Stimulated activated CD4-positive, alpha-beta T cell treated with anti-CD3 and anti-CD28 coated beads, TNF-alpha, amount 100 ng/mL, for 4 hours (primary cell): ENCODE measurements at places on chromosomes 2 and 18.

GRCh38 chr2:120391911-120392665 is 46.2 kb downstream of the INHBB start:
- no peak for DNase-seq

DNA sequence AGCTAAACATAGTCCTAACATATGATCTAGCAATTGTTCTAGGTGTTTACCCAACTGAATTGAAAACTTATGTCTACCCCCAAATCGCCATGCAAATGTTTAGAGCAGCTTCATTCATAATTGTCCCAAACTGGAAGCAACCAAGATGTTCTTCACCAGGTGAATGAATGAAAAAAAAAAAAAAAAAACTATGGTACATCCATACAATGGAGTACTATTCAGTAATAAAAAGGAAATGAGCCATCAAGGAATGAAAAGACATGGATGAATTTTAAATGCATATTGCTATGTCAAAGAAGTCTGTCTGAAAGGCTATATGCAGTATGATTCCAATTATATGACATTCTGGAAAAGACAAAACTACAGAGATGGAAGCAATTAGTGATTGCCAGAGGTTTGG is 98.6 kb upstream of the ITPRID2 start:
- no peak for DNase-seq

GRCh38 chr18:11512096-11513025 is 97.0 kb upstream of the SLC35G4 start:
- DNase-seq, result no peak

- DNase-seq, result no peak
Observed at GRCh38 chr2:134365356-134365755, 111.5 kb downstream of the MGAT5 start.

GRCh38 chr2:162579986-162580385 is 236.1 kb downstream of the GCA start:
- DNase-seq, result no peak

DNA sequence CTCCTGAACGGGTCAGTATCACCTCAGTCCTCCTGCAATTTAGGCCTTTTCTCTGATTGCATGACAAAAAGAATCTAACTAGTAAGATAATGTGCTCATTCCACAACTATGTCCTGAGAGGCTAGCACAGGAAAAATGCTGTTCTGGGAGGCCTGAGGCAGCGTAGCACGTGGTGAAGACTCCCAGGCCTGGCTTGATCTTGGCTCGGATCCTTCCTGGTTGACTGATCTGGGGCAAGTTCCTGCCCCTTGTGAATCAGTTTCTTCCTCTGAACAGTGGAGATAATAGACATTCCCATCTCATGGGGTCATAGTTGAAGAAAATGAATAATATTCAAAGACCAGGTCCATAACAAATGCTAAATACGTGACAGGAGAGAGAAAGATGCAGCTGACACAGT is 12.3 kb downstream of the FBLN7 start:
- DNase-seq, result no peak

- no peak for DNase-seq
Observed at GRCh38 chr2:96874198-96874831, 4.4 kb upstream of the SEMA4C start.

DNA sequence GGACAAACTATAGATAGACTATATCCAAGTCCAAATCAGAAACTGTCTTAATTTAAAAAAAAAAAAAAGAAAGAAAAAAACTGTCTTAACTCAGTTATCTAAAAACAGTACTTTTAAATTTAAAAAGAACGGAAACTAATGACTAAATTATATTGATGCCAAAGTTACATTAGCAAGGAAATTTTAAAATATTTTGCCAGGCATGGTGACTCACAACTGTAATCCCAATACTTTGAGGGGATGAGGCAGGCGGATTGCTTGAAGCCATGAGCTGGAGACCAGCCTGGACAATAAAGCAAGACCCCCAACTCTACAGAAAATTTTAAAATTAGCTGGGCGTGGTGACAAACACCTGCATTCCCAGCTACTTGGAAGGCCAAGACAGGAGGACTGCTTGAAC is 30.9 kb downstream of the MEMO1 start:
- no peak for DNase-seq

DNA sequence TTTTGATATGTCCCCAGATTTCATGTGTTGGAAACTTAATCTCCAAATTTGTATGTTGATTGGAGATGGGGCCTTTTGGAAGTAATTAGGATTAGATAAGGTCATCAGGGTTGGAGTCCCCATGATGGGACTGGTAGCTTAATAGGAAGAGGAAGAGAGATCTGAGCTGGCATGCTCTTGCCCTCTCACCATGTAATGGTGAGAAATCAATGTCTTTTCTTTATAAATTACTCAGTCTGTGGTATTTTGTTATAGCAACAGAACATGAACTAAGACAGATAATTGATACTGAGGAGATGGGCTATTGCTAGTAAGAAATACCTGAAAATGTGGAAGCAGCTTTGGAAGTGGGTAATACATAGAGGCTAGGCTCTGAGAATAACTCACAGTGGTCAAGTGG is 48.0 kb downstream of the CDC42EP3 start:
- no peak for DNase-seq

DNA sequence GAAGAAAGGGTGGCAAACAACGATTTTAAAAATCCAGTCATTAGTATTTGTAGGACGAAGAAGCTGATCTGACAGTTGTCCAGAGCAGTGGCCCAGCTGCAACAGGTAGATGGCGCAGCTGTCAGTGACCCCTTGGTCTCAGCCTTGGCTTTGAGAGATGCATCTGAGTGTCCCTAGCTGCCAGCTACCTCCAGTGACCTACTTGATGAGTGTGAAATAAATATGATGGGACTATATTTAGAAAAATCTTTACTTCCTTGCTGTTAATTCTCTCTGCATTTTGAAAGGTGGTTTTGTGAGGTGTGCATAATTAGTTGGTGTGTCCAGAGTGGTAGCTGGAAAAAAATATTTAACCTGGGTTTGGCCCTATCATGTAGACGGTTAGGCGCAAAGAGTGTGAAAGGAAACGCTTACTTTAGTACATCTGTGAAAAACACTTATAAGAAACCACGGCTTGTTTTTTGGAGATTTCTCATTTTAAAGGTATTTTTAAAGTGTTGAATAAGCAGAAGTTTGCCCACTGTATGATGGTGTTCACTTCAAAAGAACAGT is 963 bp downstream of the INPP1 start:
- no peak for DNase-seq

DNA sequence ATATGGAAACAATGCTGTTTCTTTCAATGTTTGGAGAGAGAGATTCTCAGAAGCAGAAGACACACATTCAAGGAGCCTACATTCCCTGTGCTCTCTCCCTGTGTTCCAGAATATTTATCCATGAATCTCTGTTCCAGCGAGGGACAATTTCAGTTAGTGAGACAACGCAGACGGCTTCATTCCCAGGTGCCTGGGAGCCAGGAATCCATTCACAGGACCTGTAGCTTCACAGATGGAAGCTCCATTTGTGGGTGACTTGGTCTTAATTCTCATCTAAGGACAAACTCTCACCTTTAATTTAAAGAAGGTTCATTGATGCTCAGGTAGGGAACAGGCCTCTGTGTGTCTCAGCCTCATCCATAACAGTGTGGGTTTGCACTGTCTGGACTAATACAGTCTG is 1156.6 kb downstream of the RPIA start:
- DNase-seq, result no peak

DNA sequence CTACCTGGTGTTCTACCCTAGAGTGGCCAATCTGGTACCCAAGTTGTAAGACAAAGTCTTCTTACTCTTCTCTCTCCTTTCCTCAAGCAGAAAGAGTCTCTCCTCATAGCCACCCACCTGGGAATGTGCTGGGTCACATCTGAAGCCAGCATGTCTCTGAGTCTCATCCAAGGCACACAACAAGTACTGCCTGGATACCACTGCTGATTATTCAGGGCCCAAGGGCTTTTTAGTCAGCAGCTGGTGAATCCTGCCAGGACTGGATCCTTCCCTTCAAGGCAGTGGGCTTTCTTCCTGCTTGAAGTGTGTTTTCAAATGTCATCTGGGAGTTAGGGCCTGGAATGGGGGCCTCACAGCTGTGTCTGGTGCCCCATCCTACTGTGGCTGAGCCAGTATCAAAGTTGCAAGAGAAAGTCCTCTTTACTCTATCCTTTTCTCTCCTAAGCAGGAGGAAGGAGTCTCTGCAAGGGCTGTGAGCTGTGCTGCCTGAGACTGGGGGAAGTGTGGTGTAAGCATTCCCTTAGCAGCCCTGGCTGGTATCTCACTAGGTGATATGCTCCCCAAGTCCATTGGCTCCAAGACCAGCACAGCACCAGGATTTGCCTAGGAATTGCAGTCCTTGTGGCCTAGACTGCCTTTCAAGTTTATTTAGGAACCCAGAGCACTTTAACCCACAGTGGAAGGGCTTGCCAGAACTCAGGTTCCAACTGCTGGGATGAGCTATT is 27.2 kb downstream of the OXER1 start:
- DNase-seq, result no peak

GRCh38 chr2:142966284-142966683 is 88.8 kb downstream of the KYNU start:
- no peak for DNase-seq

- DNase-seq, result no peak
Observed at GRCh38 chr18:79629606-79630005, 50.0 kb upstream of the CTDP1 start.

DNA sequence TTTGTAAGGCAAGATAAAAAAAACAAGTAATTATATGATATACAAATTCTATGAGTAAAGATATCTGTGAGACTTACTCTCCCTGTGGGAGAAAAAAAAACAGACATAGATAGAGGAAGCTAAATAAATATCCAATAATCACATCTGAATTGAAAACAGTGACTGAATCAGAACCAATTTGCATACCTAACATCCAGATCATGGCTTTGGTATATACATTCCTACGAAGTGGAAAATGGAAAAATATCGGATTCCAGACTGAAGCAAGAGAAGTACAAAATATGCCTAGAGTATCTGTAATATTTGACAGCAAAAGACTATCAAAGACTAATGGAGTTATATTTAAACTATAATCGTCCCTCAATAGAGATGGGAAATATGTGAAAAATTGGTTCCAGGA is 1108.1 kb upstream of the CHAC2 start:
- no peak for DNase-seq

GRCh38 chr18:9708434-9709303 is 568 bp downstream of the RAB31 start:
- DNase-seq, result no peak
